ENCODE measurements at places on chromosomes 13 and 19.
A peak's percentile ranks its signal among the peaks of the same experiment; 100 is the strongest.

- peak; percentile 45 for DNase-seq
These were observed 8.4 kb downstream of the PLD3 start for GRCh38 chr19:40356681-40357595.

GRCh38 chr19:41352609-41353465 lies 885 bp downstream of the TGFB1 start:
- DNase-seq, result peak; percentile 48

DNA sequence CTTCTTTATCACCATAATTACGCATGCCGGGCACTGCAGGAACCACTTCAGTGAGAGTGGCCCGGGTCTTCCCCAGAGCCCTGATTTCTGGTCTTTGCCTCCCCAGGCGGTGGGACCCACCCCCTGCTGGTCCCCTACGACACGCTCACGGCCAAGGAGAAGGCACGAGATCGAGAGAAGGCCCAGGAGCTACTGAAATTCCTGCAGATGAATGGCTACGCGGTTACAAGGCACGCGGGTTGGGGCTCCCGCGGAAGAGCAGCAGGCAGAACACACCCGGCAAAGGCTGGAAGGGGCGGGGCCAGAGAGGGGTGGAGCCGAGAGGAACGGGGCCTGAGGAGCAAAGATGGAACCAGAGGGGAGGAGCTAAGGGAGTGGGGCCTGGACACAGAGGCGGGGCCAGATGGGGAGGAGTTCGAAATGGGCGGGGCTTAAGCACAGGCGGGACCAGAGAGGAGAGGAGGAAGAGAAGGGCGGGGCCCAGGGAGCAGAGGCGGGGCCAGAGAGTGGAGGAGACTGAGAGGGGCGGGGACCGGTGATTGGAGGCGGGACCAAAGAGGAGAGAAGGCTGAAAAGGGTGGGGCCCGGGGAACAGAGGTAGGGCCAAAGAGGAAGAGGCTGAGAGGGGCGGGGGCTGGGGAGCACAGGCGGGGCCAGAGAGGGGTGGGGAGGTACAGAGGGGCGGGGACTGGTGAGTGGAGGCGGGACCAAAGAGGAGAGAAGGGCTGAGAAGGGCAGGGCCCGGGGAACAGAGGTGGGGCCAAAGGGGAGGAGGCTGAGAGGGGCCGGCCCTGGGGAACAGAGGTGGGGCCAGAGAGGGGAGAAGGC lies 73.4 kb downstream of the RYR1 start:
- DNase-seq, result peak; percentile 62

- DNase-seq, result no peak
These were observed 37.7 kb downstream of the CNMD start for GRCh38 chr13:52701728-52702465.

DNA sequence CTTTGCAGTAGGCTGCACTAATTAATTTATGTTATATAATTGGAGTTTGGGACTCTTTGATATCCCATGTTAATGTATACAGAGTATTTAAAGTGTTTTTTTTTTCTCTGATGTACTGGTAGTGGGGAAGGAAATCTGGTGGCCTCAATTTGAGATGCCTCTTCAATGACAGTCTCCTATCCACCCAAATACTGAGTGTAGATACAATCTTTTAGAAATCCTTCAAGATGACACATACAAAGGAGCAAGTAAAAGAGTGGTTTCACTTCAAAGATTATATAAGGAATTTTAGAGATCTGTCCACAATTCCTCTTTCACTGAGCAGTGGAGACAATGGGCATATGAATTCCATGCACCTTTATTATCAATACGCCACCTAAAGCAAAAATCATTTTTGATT lies 15.1 kb downstream of the NALCN start:
- peak; percentile 28 for DNase-seq
